Gastroesophageal sphincter (tissue), 4 donors: ENCODE measurements at places on chromosomes 7 and 10. TPM values are rescaled to one million over a fixed set of nuclear protein-coding genes. Genes with fewer than 3 reads are reported as not detected.

The PRKAG2 gene
- 48.9 TPM for total RNA-seq

The EEPD1 gene
- total RNA-seq, result 36.2 TPM

The ABCA13 gene
- 0.04 TPM for total RNA-seq

The SCART1 gene
- 1.9 TPM for total RNA-seq

The PCDH15 gene
- 0.50 TPM for total RNA-seq

The CYP3A4 gene
- total RNA-seq, result not detected

The GAD2 gene
- total RNA-seq, result not detected

The CPEB3 gene
- 11.8 TPM for total RNA-seq

The AKR1D1 gene
- not detected for total RNA-seq

The ZNF25 gene
- 36.1 TPM for total RNA-seq

The TRDMT1 gene
- total RNA-seq, result 6.1 TPM

DNA sequence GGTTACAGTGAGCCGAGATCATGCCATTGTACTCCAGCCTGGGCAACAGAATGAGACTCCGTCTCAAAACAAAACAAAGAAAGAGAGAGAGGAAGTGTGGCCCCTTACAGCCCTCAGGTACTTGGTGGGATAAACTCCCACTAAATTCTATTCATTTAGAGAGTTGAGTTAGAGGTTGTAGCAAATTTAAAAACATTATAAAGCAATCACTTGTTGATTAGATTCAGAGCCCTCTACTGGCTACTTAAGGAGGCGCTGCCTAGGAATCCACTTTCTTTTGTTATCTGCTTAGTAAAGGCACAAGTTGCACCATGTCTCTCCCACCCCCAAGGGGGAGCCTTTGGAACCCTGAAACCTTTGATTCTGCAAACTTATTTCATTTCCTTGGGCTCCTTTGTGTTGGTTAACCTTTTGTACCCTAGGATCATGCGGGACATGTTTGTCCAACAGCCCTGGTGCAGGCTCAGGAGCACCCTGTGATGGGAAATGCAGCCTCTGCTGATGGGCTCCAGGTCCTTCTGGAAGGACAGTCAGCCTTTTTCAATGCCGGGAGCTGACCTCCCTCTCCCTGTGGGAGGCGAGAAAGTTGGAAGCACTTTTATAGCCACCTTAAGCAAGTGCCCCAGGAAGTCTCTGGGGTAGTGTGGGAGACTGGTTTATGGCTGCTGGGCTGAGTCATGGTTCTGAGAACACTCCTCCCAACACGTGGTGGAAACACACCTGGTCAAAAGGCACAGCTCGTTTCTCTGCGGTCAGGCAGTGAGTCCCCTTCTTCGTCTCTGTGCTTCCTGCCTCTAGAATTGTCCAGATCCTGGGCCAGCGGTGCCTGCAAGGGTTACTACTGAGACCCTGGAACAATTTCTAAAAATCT lies 2.3 kb downstream of the HKDC1 start:
- ATAC-seq, result peak; percentile 28

DNA sequence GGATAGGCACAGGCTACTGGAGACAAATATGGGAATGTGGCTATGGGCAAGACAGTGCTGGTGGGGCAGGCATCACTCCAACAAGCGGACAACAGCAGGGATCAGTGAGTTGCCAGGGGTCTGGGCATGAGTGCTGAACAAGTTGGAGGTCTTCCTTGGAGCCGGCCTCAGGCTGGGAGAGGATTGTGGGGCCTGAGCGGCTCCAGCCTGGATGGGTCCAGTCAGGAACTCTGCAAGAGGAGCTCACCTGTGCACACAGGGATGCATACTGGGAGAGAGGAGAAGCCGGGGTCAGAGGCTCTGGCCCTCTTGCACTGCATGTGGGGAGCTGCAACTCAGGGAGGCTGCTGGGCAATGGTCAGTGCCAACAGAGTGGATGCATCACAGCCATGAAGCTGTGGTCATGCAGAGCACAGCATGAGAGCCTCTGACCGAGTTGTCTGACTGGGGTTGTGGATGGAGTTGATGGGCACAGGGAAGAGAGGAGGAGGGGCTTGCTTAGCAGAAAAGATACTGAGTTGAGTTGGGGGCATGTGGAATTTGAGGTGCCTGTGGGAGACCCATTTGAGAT lies 204.0 kb upstream of the ZNF32 start:
- ATAC-seq, result no peak

- ATAC-seq, result no peak
These were observed 78.1 kb upstream of the NEBL start for GRCh38 chr10:20975236-20975635.

GRCh38 chr10:93746844-93747284 lies 10.9 kb upstream of the LGI1 start:
- ATAC-seq, result no peak

DNA sequence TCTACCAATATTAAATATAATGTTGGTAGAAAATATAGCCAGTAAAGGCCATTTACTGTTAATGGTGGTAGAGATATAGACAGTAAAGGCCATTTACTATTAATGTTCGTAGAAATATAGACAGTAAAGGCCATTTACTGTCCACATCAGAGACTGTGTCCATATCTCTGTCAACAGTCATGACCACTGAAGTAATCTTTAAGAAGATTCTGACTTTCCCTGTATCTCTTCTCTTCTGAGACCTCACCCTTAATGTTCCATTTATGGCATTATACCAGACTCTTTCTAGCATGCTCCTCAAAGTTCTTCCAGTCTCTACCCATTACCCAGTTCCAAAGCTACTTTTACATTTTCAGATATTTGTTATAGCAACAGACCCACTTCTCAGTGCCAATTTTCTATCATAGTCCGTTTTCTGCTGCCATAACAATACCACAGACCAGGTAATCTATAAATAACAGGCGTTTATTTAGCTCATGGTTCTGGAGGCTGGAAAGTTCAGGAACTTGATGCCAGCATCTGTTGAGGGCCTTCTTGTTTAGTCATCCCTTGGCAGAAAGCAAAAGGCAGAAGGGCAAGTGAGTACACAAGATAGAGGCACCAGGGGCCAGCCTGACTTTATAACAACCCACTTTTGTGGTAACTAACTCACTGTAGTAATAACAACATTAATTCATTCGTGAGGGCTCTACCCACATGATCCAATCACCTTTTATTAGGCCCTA lies 7.9 kb upstream of the NUDCD3 start:
- ATAC-seq, result no peak

DNA sequence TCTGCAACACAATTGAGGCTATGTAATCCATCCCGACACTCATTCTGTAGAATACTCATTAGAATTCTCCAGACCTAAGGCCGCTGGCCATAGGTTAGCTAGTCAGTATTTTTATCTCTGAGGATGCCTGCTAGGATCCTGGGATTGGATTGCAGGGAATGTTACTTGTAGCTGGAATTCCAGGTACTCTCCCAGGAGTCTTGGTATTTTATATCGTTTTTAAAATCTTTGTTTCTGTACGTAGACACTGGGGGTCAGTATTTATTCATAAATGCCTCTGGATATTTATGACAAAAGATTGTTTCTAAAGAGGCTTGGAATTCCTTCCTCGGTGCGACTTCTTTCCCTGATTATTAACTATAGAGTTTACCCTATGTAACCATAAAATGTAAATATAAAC lies 40.1 kb downstream of the BPGM start:
- ATAC-seq, result no peak

GRCh38 chr7:134903073-134903790 lies 83.1 kb upstream of the AGBL3 start:
- ATAC-seq, result no peak

DNA sequence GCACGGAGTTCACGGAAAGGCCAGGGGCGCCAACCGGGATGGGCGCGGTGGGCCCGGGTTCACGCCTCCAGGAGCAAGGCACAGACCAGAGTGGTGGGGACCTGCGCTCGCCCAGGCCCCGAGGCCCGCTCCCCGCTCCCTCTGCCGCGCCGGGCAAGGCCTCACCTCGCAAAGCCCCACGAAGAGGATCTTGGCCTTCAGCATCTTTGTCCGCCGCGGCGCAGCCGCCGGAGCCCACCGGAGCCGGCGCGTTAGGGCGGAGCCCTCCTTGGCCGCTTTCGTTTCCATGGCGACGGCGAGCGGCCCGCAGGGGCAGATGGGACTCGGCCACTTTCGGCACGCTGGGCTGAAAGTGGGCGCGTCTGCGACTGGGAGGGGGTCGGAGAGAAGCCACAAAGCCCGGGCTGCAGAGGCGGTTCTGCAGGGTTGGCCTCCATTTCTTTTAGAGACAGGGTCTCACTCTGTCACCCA lies 944.4 kb upstream of the ZNF722 start:
- ATAC-seq, result no peak

GRCh38 chr10:43688348-43688892 lies 39.7 kb upstream of the ZNF32 start:
- no peak for ATAC-seq

DNA sequence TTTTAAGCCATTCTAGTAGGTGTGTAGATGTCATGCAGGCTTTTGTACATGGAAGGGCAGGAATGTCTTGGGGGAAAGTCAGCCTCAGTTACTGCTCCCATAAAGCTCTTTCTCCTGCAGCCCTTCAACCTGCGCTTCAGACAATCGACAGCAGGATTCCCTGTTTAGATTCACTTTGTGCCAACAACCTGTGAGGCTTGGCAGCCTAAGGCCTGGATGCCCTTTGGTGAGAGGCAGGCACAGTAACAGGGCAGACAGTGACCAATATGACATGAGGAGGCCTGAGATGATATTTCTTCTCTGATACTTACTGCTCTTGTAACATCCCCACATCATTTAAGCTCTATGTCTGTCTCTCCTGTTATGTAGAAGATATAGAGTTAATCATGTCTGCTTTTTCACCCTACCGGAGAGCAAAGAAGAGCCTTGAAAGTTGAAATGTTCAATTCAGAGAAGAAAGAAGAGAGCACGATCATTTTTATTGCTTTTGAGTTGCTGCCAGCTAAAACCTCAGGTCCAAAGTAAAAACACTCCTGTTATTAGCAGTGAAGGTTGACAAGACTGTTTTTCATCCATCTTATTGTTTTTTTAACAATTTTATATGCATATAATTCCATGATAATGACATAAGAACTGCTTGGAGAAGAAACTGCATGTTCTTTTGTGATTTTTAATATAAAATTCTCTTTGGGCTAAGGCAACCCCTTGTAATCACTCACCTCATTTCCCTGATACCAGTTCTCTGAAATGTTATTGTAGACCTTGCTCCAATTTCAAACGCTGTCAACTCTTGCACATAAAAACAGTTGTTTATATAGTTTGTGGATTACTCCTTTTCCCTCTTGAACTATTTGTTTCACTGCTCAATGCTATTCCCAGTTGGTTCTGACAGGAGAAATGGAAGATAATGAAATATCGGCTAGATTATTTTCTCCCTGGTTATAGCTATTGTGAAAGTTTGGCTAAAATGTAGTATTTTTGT lies 140.9 kb downstream of the GALNT17 start:
- no peak for ATAC-seq

DNA sequence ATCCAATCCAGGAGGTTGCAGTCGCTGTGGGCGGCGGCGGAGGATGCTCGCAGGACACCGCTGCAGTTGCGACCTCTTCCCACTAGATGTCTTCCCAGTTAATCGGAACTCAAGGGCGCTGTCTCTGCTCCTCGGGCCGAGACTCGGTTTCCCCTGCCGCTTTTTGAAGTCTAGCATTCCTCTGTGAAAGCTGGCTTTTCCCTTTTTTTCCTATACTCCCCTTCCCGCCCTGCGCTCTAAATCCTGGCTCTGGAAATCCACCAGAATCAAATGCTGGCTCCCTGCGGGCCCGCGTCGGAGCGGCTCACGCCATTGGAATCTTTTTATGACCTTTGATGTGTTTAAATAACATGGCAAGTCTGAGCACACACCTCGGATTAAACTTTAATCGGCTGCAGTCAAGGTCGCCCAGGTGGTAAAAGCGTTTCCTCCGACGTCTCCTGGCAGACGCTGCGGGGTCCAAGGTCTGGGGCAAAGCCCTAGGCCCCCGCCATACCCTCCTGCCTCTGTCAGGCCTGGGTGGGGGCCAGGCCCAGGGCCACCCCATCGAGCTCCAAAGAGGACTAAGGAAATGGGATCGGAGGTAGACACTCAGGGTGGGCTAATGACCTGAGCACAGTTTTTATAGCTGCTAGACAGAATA lies 10.7 kb upstream of the HOXA13 start:
- ATAC-seq, result no peak

- peak; percentile 80 for ATAC-seq
These were observed 559.0 kb upstream of the NRP1 start for GRCh38 chr10:33893506-33893905.

DNA sequence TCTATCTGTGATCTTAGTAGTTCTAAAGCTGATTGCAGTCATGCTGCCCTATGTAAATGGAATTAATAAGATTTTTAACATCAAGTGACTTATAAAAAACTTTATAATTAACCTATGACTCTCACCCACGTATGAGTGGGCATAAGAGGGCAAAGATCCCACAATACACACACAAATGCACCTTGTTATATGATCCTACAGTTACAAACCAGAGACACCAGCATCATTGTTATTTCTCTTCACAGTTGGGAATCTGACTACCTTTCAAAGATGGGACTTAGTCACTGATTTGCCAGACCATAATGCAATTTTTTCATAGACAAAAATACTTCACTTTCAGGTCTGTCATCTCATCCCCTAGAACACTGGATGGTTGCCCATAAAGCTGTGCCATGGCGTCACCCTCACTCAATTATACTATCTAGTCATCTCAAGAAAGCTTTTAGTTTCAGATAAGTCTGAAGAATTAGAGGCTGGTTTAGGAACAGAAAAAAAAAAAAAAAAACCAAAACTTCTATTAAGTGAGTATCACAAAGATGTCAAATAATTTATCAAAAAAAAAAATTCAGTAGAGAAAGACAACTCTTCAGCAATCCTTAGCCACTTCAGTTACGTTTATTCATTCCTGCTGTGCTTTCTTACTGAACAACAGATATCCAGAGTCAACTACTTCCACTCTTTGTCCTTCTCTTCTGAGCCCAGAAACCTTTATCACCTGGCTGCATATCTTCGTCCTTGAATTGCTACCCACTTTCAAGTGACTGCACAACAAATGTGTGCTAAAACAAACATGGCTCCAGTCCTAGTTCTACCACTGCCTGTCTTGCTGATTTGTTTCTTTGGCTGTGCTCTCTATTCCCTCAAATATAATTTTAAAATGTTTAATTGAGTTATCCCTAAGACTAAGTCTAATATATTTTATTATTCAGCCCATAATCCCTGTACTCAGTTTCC lies 175.0 kb upstream of the CHRM2 start:
- ATAC-seq, result no peak

- no peak for ATAC-seq
These were observed 207.9 kb downstream of the PAXIP1 start for GRCh38 chr7:154795014-154795413.

DNA sequence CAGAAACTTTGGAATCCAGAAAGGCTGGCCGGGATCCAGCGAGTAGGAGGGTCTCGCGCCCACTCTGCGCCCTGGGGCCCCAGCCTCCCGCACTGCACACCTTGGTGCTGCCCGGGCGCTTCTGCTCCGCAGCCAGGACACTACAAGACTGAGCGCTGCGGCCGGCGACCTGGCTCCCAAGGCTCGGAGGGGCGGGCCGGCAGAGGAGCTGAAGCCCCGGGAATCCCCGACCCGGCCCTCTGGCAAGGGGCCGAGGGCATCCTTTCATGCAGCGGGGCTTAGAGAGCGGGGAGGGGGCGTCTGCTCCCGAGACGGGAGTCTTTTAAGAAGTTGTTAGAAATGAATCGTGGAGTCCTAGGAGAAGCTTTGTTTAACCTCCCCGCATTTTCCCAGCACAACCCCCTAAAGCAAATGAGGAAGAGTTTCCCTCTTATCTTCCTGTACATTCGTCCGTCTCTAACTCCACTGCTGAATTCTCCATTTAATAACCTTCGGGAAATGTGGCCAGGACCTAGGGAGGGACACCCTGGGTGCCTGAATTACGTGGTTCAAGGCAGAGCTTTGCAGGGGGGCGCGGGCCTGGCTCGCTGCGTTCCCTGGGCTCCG lies 1.1 kb downstream of the VWC2 start:
- no peak for ATAC-seq

GRCh38 chr7:133688483-133689239 lies 435.8 kb downstream of the EXOC4 start:
- no peak for ATAC-seq

- ATAC-seq, result no peak
These were observed 293.1 kb downstream of the ZEB1 start for GRCh38 chr10:31612082-31612481.
